ENCODE measurements at places on chromosomes 4 and X. TPM values are rescaled to one million over a fixed set of nuclear protein-coding genes. Genes with fewer than 3 reads are reported as not detected.

- no peak overlapping the region for H3K27ac ChIP-seq
- H3K27me3 ChIP-seq = no peaks in the 10 kb centered on the region
- H3K36me3 ChIP-seq = peaks cover 25% of the 10 kb centered on the region
- H3K4me1 ChIP-seq = no peaks in the 10 kb centered on the region
- no peak for DNase-seq
- H3K4me3 ChIP-seq = no peak overlapping the region
Measured at GRCh38 chr4:139401368-139401767, 52.6 kb upstream of the RAB33B start.

GRCh38 chr4:3440011-3440410 lies 1.8 kb upstream of the HGFAC start:
- no peaks in the 10 kb centered on the region for H3K27me3 ChIP-seq
- no peaks in the 10 kb centered on the region for H3K4me1 ChIP-seq
- DNase-seq = no peak
- H3K27ac ChIP-seq = no peak overlapping the region
- H3K36me3 ChIP-seq = no peaks in the 10 kb centered on the region

DNA sequence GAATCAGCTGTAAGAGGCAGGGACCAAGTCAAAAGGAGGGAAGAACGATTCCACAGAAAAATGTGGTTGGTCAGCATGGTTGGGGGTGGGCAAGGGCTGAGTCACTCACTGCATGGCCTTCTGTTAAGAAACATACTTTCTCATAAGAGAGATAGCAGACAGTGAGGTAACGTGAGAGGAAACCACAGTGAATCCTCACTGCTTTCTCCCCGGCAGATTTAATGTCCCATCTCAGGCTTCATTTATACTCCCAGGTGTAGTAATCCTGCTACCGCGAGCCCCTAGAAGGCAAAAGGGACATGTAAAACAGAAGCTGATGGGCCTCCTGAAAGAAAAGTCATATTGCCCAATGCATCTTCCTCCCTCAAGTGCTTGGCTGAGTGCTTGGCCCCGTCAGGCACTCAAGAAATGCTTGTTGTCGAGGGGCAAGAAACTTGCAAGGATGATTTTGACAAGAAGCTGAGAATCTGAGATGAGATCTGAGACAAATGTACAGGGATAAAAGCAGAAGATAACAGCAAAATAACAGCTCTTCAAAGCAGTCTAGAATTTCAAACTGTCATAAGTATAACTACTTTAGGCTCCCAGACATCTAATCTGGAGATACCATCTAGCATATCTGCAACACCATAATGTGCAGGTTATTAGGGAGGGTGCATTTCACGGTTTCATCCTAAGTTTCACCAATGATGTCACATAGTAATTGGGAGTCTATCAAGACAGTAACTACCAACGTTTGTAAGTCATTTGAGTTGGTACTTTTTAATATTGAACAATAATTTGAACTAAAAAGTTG lies 40.2 kb downstream of the SH3KBP1 start:
- DNase-seq = no peak
- peak overlapping the region; percentile 80 for H3K27ac ChIP-seq
- peak overlapping the region; percentile 56 for H3K4me3 ChIP-seq
- H3K36me3 ChIP-seq = peaks cover 6% of the 10 kb centered on the region
- no peaks in the 10 kb centered on the region for H3K27me3 ChIP-seq
- peaks cover 34% of the 10 kb centered on the region for H3K4me1 ChIP-seq

Gene SOX3
- not detected for total RNA-seq

Gene ATP2B3
- 0.05 TPM for total RNA-seq

- no peaks in the 10 kb centered on the region for H3K4me1 ChIP-seq
- no peak for DNase-seq
Measured at GRCh38 chr4:1661695-1662094, 22.4 kb downstream of the FAM53A start.

DNA sequence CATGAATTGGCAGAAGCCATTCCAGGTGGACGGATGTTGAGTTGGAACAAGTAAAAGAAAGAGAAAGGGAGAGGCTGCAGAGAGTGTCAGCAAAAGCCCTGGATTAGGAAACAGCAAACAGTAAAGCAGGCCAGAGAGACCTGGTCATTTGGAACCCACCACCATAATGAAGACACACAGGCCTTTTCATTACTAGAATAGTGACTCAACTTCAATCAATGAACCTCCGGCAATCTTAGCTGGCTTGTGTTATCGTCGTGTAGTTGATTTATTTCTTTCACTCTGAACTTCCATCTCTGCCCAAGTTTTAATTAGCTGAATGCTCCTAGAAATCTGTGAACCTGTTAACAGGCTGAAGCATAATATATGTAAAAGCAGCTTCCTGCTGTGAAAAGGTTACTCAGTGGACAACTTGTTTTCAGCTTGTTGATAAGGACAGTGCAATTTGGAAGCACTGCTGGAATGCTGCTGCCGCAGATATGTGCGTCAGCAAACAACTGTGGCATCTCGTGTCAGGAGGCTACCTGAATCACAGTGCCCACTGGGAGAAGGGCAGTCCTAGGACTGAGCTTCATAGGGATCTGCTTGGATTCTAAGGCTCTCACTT lies 68.8 kb downstream of the SPANXN4 start:
- H3K27me3 ChIP-seq = no peaks in the 10 kb centered on the region
- no peaks in the 10 kb centered on the region for H3K4me1 ChIP-seq

- no peak overlapping the region for H3K27ac ChIP-seq
- DNase-seq = no peak
- no peaks in the 10 kb centered on the region for H3K4me1 ChIP-seq
- peaks cover 8% of the 10 kb centered on the region for H3K36me3 ChIP-seq
- H3K27me3 ChIP-seq = no peaks in the 10 kb centered on the region
Measured at GRCh38 chr4:101081695-101082369, 265.5 kb downstream of the PPP3CA start.

DNA sequence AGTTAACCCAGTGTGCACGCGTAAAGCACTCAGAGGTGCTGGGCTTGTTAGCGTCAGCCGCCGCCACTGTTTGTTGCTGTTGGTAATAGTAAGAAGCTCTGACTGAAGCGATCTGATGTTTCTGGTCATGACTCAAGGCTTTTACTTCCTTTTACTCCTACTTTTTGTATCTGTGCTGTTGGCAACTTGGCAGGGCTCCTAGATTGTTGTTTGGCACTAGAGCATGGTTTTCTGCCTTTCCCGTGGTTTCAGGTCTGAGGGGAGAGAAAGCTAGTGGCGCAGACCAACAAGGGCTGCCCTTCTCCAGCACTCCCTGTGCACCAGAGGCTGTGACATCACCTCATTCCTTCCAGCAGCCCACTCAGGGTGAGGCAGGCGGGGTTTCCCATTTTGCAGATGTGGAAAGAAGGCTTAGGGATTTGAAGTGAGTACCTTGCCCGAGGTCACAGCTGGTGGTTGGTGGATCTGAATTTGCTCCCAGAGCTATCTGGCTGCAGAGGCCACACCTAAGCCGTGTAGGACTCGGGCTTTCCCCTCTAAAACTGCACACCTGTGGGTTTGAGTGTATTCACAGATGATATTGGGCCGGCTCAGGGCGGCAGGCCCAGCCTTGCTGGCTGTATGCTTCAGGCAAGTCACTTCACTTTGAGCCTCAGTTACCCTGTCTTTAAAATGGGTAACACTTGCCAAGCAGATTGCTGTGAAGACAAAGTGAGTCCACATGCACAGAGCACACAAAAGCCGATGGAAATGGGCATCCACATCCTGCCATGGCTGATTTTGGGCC lies 51.2 kb upstream of the TADA2B start:
- peaks cover 12% of the 10 kb centered on the region for H3K36me3 ChIP-seq
- H3K4me1 ChIP-seq = peaks cover 58% of the 10 kb centered on the region
- H3K27ac ChIP-seq = peak overlapping the region; percentile 76

Gene MAGEB10
- not detected for total RNA-seq

DNA sequence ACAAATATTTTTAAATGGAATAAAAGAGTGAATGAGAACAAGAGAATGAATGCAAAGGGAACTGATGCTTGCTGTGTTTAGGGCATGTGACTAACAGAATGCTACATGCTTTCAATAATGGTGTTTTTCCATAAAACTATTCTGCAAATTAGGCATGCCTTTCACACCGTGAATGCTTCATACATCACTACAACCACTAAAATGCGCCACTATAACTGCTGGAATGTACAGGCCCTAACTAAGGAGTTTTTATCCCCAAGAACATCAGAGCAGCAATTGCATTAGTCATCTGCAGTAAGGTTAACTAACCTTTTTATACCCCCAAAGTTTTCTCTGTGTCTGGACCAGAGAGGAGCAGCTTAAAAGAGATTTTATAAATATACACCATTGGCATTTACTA lies 190.4 kb downstream of the ARAP2 start:
- DNase-seq = no peak
- H3K4me1 ChIP-seq = no peaks in the 10 kb centered on the region
- no peak overlapping the region for H3K27ac ChIP-seq
- H3K27me3 ChIP-seq = no peaks in the 10 kb centered on the region
- H3K36me3 ChIP-seq = no peaks in the 10 kb centered on the region
- no peak overlapping the region for H3K4me3 ChIP-seq

DNA sequence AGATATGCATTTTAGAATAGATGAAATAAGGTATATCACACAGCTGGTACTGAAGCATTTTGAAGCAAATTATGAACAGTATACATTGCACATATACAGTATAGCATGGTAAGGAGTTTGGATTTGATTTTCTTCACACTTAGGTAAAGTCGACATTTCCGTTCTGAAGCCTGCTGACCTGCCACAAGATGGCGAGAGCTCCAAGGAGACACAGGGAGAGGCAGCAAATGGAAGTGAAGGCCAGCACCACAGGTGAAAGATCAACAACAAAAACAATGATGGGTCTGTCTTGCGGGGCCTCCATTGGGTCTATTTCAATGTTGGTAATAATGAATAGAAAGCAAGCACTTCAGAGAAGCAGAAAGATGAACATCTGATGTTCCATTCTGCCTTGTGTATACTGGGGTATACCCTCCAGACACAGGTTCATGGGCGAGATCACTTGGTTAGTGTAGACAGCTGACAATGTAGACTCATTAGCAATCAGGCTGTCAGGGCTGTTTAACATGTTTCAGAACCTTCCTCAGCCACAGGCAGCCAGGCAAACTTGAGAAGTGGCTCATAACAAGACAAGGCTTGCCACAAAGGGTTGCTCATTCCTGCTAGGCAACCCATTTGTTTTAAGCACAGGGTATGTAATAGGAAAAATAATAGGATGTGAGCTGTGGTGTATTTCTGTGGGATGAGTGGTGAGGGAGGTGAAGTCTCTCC lies 21.4 kb upstream of the NOX1 start:
- H3K27me3 ChIP-seq = no peaks in the 10 kb centered on the region
- H3K36me3 ChIP-seq = no peaks in the 10 kb centered on the region
- H3K4me1 ChIP-seq = no peaks in the 10 kb centered on the region
- no peak for DNase-seq
- no peak overlapping the region for H3K27ac ChIP-seq

Gene PPARGC1A
- not detected for total RNA-seq

Gene RHOXF2B
- total RNA-seq = not detected

DNA sequence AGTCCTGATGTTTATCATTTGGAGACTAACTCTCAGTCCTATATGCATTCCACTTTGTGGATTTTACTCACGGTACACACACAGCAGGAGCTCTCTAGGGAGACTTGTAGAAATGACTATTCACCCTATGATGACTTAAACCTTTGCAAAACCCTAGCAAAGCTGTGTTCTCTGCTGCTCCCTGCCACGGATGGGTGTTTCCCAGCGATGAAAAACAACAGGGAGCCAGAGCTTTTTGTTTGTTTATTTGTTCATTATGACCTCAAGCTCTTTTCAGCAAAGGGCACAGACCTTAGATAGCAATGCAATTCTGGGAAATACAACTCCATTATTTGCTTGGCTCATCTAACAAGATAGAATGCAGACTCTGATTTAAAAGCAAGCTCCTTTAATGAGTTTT lies 156.6 kb downstream of the GRIA3 start:
- no peaks in the 10 kb centered on the region for H3K36me3 ChIP-seq
- H3K4me3 ChIP-seq = no peak overlapping the region
- no peaks in the 10 kb centered on the region for H3K4me1 ChIP-seq
- no peak overlapping the region for H3K27ac ChIP-seq

Gene PSAPL1
- total RNA-seq = not detected

DNA sequence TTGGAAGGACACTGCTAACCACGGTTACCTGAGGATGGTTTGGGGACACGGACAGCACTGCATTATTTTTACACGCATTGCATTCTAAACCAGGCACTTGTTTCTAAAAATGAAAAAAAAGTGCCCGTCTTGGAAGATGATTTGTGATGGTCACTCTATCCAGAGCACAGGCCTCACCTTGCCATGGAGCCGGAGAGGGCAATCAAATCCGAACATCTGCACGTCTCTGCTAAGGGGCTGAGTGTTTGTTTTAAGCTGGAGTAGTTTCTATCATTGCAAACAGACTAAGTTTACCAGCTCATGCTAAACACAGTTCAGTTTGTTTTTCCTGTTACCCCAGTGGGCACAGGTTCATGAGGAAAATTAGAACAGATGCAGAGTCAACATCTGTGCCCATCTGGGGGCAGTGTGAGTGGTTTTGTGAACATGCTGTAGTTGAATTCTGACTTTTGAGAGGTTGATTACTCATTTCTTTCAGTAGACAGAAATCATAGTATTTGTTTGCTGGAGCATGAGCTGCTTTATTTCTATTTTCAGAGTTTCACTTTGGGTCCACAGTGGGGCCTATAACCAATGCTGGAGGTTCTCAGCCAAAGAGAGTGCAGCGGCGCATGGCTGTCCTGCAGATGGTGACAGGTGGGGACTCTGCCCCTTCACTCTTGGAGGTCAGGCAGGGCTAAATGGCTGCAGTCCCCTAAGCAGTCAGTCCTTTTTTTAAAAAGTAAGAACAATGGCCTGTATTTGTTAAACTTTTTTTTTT lies 65.4 kb upstream of the ENPP6 start:
- H3K27ac ChIP-seq = peak overlapping the region; percentile 87
- no peaks in the 10 kb centered on the region for H3K27me3 ChIP-seq
- H3K4me3 ChIP-seq = peak overlapping the region; percentile 55

DNA sequence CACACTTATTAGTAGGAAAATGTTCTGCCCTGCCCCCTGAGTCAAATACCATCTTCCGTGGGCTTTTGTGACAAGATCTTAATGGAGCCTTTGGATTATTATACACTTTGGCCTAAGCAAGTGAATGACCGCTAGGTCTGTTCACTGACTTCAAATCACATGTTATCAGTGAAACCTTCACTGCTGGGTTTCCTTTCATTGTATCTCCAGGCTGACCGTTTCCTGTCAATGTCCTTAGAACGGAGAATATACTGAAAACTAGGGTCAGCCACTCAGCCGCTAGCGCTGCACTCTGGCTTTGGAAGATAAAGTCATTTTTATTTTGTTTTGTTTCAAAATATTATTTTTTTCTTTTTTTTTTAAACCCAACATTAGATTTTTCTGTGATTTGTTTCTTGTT lies 107.0 kb upstream of the TLL1 start:
- no peaks in the 10 kb centered on the region for H3K36me3 ChIP-seq
- no peak for DNase-seq
- no peaks in the 10 kb centered on the region for H3K27me3 ChIP-seq
- no peak overlapping the region for H3K4me3 ChIP-seq
- H3K4me1 ChIP-seq = no peaks in the 10 kb centered on the region

- DNase-seq = no peak
- H3K36me3 ChIP-seq = no peaks in the 10 kb centered on the region
- H3K27me3 ChIP-seq = peaks cover 17% of the 10 kb centered on the region
- H3K4me3 ChIP-seq = no peak overlapping the region
- H3K27ac ChIP-seq = no peak overlapping the region
- H3K4me1 ChIP-seq = no peaks in the 10 kb centered on the region
Measured at GRCh38 chrX:135416546-135416945, 5.2 kb upstream of the SMIM10L2A start.

- no peak for DNase-seq
- no peaks in the 10 kb centered on the region for H3K27me3 ChIP-seq
- H3K4me3 ChIP-seq = no peak overlapping the region
- H3K36me3 ChIP-seq = peaks cover 12% of the 10 kb centered on the region
- H3K27ac ChIP-seq = peak overlapping the region; percentile 19
Measured at GRCh38 chr4:150769248-150769647, 187.3 kb downstream of the MAB21L2 start.

Gene MAGIX
- 2.8 TPM for total RNA-seq

- no peak for DNase-seq
- no peak overlapping the region for H3K27ac ChIP-seq
- no peak overlapping the region for H3K4me3 ChIP-seq
- peaks cover 10% of the 10 kb centered on the region for H3K27me3 ChIP-seq
Measured at GRCh38 chr4:112894480-112894879, 155.0 kb upstream of the ANK2 start.

Gene CT47B1
- total RNA-seq = not detected

Measured in activated T-helper 1 cell treated with anti-CD3 and anti-CD28 coated beads, Interleukin-12 subunit alpha, Interleukin-12 subunit beta, Interleukin-2, Interleukin-4 antibody, amounts not matched to agents 30 ng/mL and 10 ng/mL and 1 ng/mL, durations not matched to agents 14 hours and 24 hours and 36 hours (primary cell).